ENCODE measurements at places on chromosomes 7 and 10.

- no peak for DNase-seq
Measured at GRCh38 chr7:104093127-104093526, 103.7 kb upstream of the RELN start.

DNA sequence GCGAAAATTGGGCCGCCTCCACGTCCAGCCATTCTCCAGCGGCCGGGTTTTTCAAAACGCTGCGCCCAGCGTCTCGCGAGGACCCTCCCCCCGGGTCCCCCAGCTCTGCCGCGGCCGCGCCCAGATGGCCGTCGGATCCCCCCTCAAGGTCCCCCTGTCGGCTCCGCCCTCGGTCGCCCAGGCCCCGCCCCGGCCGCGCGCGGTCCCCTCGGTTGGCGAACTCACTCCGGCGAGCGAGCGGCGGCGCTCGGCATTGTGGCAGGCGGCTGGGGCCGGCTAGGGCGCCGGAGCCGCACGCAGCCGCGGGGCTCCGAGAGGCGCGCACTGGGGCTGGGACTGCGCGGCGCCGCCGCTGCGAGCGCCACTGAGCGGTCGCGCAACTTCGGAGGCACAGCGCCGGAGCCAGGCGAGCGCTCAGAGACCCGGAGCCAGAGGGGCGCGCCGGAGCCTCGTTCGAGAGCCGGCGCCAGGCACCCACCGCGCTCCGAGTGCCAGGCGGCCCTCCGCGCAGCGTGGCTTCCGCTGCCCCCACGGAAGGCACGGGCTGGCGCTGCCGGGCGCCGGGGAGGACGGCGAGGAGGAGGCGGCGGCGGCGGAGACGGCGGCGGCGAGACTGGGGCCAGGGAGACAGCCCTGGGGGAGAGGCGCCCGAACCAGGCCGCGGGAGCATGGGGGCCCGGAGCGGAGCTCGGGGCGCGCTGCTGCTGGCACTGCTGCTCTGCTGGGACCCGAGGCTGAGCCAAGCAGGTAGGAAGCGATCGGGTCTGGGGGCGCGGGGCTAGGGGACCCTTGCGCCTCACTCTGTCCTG lies at the start of gene UNC5B:
Gene UNC5B (plus strand): TSS at position 253 of the 809 bp plus-strand sequence. CDS start 416 bp downstream, at position 669.
- DNase-seq: peak; percentile 86

- DNase-seq: no peak
Measured at GRCh38 chr10:30967650-30968410, 63.8 kb downstream of the ZNF438 start.

DNA sequence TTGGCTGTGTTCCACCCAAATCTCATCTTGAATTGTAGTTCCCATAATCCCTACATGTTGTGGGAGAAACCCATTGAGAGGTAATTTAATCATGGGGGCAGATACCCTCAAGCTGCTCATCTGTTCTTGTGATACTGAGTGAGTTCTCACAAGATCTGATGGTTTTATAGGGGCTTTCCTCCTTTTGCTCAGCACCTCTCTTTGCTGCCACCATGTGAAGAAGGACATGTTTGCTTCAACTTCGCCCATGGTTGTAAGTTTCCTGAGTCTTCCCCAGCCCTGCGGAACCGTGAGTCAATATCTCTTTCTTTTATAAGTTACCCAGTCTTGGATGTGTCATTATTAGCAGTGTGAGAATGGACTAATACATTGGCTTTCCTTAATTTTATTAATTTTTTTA lies 527.8 kb downstream of the MDFIC start:
- DNase-seq: no peak

DNA sequence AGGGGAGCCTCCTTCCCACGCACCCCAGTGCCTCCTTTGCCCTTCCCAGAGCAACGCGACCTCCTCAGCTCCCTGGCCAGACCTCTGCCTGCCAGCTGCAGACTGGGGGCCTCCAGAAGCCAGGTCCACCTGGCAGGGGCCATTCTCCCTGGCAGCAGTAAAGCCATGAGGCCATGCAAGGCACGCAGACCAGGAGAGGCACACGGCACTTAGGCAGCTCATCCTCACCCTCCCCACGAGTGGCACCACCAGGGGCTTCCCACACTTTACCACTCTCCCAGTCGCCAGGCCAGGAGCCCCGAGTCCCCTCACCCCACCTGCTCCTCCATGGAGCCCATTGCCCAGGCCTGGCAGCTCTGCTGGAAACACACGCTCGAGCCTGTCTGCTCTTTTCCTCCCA lies 85.4 kb downstream of the PROSER2 start:
- DNase-seq: no peak

Data from NCI-H1930 (cell line).